ENCODE measurements at places on chromosomes 6 and 20. TPM values are rescaled to one million over a fixed set of nuclear protein-coding genes. Genes with fewer than 3 reads are reported as not detected.
A peak's percentile ranks its signal among the peaks of the same experiment; 100 is the strongest.

- no peak overlapping the region for H3K4me3 ChIP-seq
- no peaks in the 10 kb centered on the region for H3K36me3 ChIP-seq
- H3K27me3 ChIP-seq = no peaks in the 10 kb centered on the region
- H3K4me1 ChIP-seq = no peaks in the 10 kb centered on the region
- H3K27ac ChIP-seq = no peak overlapping the region
Measured at GRCh38 chr6:56541741-56542360, 100.8 kb downstream of the DST start.

Gene MYH7B
- total RNA-seq = 0.40 TPM

GRCh38 chr6:22146678-22146930 is 150.2 kb downstream of the PRL start:
- DNase-seq = no peak
- peaks cover 36% of the 10 kb centered on the region for H3K27me3 ChIP-seq
- peaks cover 2% of the 10 kb centered on the region for H3K36me3 ChIP-seq
- H3K4me1 ChIP-seq = peaks cover 30% of the 10 kb centered on the region
- H3K4me3 ChIP-seq = peak overlapping the region; percentile 70

DNA sequence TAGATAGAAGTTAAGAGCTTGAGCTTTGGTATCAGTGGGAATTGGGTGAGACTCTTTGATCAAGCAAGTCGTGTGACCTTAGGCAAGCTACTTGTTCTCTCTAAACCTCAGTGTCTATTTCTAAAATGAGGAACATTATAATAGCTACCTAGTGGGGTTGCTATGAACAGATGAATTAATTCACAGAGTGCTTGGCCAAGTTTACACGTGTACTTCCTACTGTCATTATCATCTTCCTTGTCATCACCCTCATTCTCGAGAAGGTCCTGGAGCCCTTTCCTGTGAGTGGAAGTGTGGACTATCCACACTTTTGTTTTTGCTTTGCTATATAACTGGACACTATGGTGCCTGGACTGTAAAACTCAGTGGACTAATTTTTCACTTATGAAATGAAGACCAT is 64.0 kb downstream of the BCKDHB start:
- H3K4me3 ChIP-seq = no peak overlapping the region
- no peak for DNase-seq
- peaks cover 2% of the 10 kb centered on the region for H3K4me1 ChIP-seq

GRCh38 chr6:92577077-92577719 is 842.2 kb downstream of the EPHA7 start:
- no peak overlapping the region for H3K27ac ChIP-seq
- no peak overlapping the region for H3K4me3 ChIP-seq
- H3K27me3 ChIP-seq = no peaks in the 10 kb centered on the region
- no peaks in the 10 kb centered on the region for H3K4me1 ChIP-seq
- H3K36me3 ChIP-seq = no peaks in the 10 kb centered on the region

Gene LAMA4
- not detected for total RNA-seq

Gene RBBP8NL
- total RNA-seq = not detected

DNA sequence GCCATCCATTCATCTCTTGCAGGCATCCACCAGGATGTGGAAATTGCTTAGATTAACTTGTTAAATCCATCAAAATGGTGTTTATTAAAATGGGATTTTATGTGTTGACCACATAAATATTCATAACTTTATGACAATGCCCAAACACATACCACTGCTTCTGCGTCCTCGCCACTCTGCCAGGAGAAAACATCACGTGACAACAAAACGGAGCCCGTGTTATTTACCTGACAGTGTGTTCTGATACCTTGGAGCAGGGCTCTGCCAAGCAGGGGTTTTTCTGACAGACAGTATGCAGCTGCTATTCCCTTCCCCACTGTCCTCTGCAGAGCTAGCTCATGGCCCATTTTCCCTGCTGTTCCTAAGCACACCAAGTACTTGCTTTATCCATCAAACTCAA is 279.5 kb upstream of the CHD6 start:
- peaks cover 4% of the 10 kb centered on the region for H3K27me3 ChIP-seq
- H3K27ac ChIP-seq = no peak overlapping the region
- no peaks in the 10 kb centered on the region for H3K4me1 ChIP-seq
- no peaks in the 10 kb centered on the region for H3K36me3 ChIP-seq
- H3K4me3 ChIP-seq = no peak overlapping the region
- no peak for DNase-seq

Gene GPLD1
- 0.67 TPM for total RNA-seq

Gene TMEM151B
- total RNA-seq = 0.09 TPM

Gene MAP7
- 3.1 TPM for total RNA-seq

GRCh38 chr20:2236256-2236655 is 59.5 kb upstream of the TGM3 start:
- H3K27ac ChIP-seq = no peak overlapping the region
- no peak for DNase-seq
- no peaks in the 10 kb centered on the region for H3K36me3 ChIP-seq
- no peaks in the 10 kb centered on the region for H3K4me1 ChIP-seq

Gene GSTA3
- not detected for total RNA-seq

All from activated CD4-positive, alpha-beta T cell treated with anti-CD3 and anti-CD28 coated beads for 36 hours (primary cell).